Prostate gland (tissue), 2 donors: ENCODE measurements at places on chromosomes 2 and 18. TPM values are rescaled to one million over a fixed set of nuclear protein-coding genes. Genes with fewer than 3 reads are reported as not detected.

The LRP1B gene
- 0.91 TPM for total RNA-seq

The CD8B2 gene
- 0.55 TPM for total RNA-seq

The INHBB gene
- total RNA-seq = 83.7 TPM

The LINC00305 gene
- total RNA-seq = not detected

The MARCO gene
- 0.57 TPM for total RNA-seq

The GRHL1 gene
- 25.7 TPM for total RNA-seq

The FRZB gene
- total RNA-seq = 0.91 TPM

The CCDC141 gene
- total RNA-seq = 0.32 TPM

The RAB12 gene
- 39.0 TPM for total RNA-seq

The AGFG1 gene
- total RNA-seq = 40.3 TPM

The FAM136A gene
- total RNA-seq = 31.1 TPM

The ANKRD30BL gene
- 3.0 TPM for total RNA-seq

The CXCR1 gene
- total RNA-seq = not detected

The NRP2 gene
- total RNA-seq = 9.7 TPM

The PCBP1 gene
- 219 TPM for total RNA-seq

The MFSD2B gene
- total RNA-seq = not detected

The UGT1A3 gene
- total RNA-seq = 0.64 TPM

The HTR2B gene
- total RNA-seq = not detected

The PRSS56 gene
- not detected for total RNA-seq

The RAB6C gene
- 2.4 TPM for total RNA-seq

The MC5R gene
- total RNA-seq = not detected

The KRCC1 gene
- total RNA-seq = 18.7 TPM

The CHRNA1 gene
- 4.0 TPM for total RNA-seq

The HOXD4 gene
- 6.7 TPM for total RNA-seq

The LOXL3 gene
- 1.3 TPM for total RNA-seq

The GALNT14 gene
- 15.5 TPM for total RNA-seq

The MAP3K19 gene
- total RNA-seq = not detected

The IL18R1 gene
- 1.5 TPM for total RNA-seq

The SMYD1 gene
- 2.4 TPM for total RNA-seq

The IL1R2 gene
- 6.9 TPM for total RNA-seq
